Astrocyte (in vitro differentiated cells and primary cell): ENCODE measurements at places on chromosomes 2 and 18. TPM values are rescaled to one million over a fixed set of nuclear protein-coding genes. Genes with fewer than 3 reads are reported as not detected.

GRCh38 chr2:151291224-151291623 lies 1.8 kb upstream of the NMI start:
- no peak for DNase-seq
- no peaks in the 10 kb centered on the region for H3K27me3 ChIP-seq
- H3K4me1 ChIP-seq = no peaks in the 10 kb centered on the region
- H3K27ac ChIP-seq = no peak overlapping the region

The STK36 gene
- total RNA-seq = 42.6 and 46.0 TPM in 2 replicates

- H3K36me3 ChIP-seq = no peaks in the 10 kb centered on the region
- no peaks in the 10 kb centered on the region for H3K4me1 ChIP-seq
- no peaks in the 10 kb centered on the region for H3K27me3 ChIP-seq
- H3K4me3 ChIP-seq = no peak overlapping the region
- H3K27ac ChIP-seq = no peak overlapping the region
- DNase-seq = no peak
Observed at GRCh38 chr2:109410039-109410815, 203.5 kb downstream of the SEPTIN10 start.

DNA sequence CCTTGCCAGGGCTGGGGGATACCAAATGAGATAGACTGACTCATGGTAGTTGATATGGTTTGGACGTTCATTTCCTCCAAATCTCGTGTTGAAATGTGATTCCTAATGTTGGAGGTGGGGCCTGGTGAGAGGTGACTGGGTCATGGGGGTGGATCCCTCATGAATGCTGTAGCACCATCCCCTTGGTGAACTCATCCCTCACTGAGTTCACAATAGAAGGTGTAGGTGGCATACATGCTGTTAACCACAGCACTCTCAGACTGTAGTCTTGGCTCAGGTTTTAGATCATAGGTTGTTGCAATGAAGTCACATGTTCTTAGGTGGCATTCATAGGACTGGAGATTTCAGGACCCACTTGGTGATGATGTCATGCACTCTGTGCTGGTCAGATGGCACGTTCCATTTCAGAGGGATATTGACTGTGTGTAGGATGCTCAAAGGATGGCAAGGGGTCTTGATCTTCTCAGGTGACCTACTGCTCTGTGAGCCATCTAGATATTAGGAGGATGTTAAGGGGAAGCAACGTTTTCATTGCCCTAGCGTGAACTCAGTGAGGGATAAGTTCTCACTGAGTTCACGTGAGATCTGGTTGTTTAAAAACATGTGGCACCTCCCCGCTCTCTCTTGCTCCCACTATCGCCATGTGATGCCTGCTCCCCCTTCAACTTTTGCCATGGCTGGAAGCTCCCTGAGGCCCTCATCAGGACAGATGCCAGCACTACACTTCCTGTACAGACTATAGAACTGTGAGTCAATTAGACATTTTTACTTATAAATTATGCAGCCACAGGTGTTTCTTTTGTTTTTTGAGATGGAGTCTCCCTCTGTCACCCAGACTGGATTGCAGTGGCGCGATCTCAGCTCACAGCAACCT lies 73.8 kb upstream of the ACAA2 start:
- H3K27me3 ChIP-seq = no peaks in the 10 kb centered on the region

- no peaks in the 10 kb centered on the region for H3K4me1 ChIP-seq
- H3K36me3 ChIP-seq = no peaks in the 10 kb centered on the region
- DNase-seq = no peak
- no peaks in the 10 kb centered on the region for H3K27me3 ChIP-seq
Observed at GRCh38 chr2:37361216-37361815, 16.9 kb downstream of the QPCT start.

DNA sequence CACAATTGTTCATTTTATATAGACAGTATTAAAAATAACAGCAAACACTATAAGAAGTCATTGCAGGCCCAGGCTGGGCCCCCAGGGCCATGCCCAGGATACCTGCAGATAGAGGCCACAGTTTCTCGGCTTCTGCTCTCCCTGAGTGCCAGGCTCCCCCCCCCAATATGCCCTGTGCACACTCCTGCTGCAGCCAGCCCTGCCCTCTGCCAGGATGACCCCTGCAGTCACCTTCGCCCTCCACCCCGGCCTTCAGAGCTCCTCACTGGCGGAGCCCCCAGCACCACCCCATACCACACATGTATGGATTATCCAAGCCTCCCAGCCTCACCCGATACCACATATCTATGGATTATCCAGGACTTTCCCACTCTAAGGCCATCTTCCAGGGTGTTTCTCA lies 104.5 kb downstream of the TPO start:
- no peaks in the 10 kb centered on the region for H3K36me3 ChIP-seq
- no peak overlapping the region for H3K27ac ChIP-seq
- no peak overlapping the region for H3K4me3 ChIP-seq
- no peaks in the 10 kb centered on the region for H3K27me3 ChIP-seq
- DNase-seq = no peak

The QPCT gene
- total RNA-seq = 23.1 and 25.2 TPM in 2 replicates

The PLGLB1 gene
- 0.59 and 1.8 TPM in 2 replicates for total RNA-seq

DNA sequence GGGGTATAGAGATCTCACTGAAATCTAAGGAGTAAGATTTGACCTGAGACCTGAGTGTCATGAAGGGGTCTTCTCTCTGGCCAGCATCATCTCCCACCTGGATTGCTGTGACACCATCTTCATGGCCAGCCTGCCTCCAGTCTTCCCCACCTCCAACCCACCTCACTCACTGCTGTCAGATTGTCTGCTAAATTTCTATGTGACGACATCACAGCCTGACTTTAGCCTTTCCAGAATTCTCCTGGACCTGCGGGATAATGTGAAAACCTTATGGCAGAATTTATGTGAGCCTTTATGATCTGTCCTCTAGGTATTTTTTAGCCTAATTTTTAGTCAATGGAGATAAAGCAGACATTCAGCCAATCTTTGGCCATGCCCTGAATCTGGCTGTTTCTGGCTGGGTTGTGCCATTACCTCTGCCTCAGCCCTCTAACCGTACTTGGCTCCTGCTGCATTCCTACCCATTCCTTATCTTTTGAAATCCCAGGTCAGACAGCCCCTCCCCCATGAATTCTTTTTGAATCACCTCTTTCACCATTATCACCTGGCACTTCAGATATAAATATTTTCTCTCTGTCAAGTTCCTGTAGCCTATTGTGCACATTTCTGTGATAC lies 66.4 kb upstream of the MMADHC start:
- no peaks in the 10 kb centered on the region for H3K27me3 ChIP-seq
- H3K4me1 ChIP-seq = peaks cover 3% of the 10 kb centered on the region
- no peaks in the 10 kb centered on the region for H3K36me3 ChIP-seq

- H3K4me1 ChIP-seq = peaks cover 18% of the 10 kb centered on the region
- H3K4me3 ChIP-seq = no peak overlapping the region
- H3K27me3 ChIP-seq = no peaks in the 10 kb centered on the region
- DNase-seq = peak; percentile 67
- no peak overlapping the region for H3K27ac ChIP-seq
- no peaks in the 10 kb centered on the region for H3K36me3 ChIP-seq
Observed at GRCh38 chr2:180012523-180012922, 5.4 kb upstream of the CWC22 start.

DNA sequence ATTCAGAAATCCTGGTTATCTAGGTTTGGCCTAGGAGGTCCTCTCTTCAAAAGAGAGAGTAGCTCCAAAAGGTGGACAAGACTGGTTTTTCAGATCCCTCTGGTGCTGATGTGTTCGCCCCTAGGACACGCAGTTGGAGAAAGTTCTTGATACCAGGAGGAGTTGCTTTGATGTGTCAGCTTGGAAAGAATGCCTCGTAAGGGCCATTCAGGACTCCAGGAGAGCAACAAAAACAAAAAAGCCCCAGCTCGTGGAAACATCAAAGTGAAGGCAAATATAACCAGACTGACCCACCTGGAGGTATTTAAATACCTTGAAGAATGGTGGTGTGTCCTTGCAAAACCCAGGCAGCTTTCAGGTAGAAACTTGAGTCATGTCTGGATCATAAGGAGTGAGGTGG lies 12.5 kb upstream of the LBH start:
- peaks cover 2% of the 10 kb centered on the region for H3K27me3 ChIP-seq
- no peak overlapping the region for H3K4me3 ChIP-seq
- DNase-seq = peak; percentile 9
- H3K27ac ChIP-seq = no peak overlapping the region
- H3K4me1 ChIP-seq = peaks cover 8% of the 10 kb centered on the region
- no peaks in the 10 kb centered on the region for H3K36me3 ChIP-seq

- no peaks in the 10 kb centered on the region for H3K36me3 ChIP-seq
- peaks cover 4% of the 10 kb centered on the region for H3K4me1 ChIP-seq
Observed at GRCh38 chr18:11494107-11494506, 115.3 kb upstream of the SLC35G4 start.

- no peak overlapping the region for H3K27ac ChIP-seq
- H3K36me3 ChIP-seq = peaks cover 43% of the 10 kb centered on the region
- no peak overlapping the region for H3K4me3 ChIP-seq
- no peaks in the 10 kb centered on the region for H3K27me3 ChIP-seq
- H3K4me1 ChIP-seq = no peaks in the 10 kb centered on the region
Observed at GRCh38 chr2:17717666-17718065, 35.9 kb downstream of the SMC6 start.

GRCh38 chr2:24768601-24769000 lies 24.6 kb downstream of the PTRHD1 start:
- H3K4me3 ChIP-seq = no peak overlapping the region
- no peak for DNase-seq
- no peak overlapping the region for H3K27ac ChIP-seq
- H3K27me3 ChIP-seq = no peaks in the 10 kb centered on the region

- no peaks in the 10 kb centered on the region for H3K27me3 ChIP-seq
- no peak overlapping the region for H3K27ac ChIP-seq
- H3K4me3 ChIP-seq = no peak overlapping the region
- H3K36me3 ChIP-seq = no peaks in the 10 kb centered on the region
- no peak for DNase-seq
Observed at GRCh38 chr2:63544017-63544627, 44.2 kb downstream of the WDPCP start.

DNA sequence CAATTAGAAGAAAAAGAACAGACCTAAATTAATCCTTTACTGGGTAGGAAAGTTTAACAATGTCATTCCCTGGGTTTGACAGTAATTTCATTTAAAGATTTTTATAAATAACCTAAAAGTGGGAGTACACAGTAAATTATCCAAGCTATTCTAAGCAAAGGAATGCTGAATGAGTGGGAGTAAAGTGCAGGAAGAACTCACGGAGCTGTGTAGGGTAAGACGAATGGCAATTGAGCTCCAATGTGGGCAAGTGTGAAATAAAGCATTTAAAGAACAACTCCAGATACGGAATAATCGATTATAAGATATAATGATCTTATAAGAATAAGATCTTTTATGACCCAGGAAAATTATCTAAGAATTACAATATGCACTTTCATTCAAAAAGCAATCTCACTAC lies 93.2 kb downstream of the LRRTM4 start:
- no peaks in the 10 kb centered on the region for H3K27me3 ChIP-seq
- no peak overlapping the region for H3K27ac ChIP-seq
- H3K4me3 ChIP-seq = no peak overlapping the region

- no peak for DNase-seq
- no peaks in the 10 kb centered on the region for H3K27me3 ChIP-seq
- peaks cover 16% of the 10 kb centered on the region for H3K36me3 ChIP-seq
- no peak overlapping the region for H3K27ac ChIP-seq
Observed at GRCh38 chr2:54988612-54989011, 61.6 kb downstream of the RTN4 start.

DNA sequence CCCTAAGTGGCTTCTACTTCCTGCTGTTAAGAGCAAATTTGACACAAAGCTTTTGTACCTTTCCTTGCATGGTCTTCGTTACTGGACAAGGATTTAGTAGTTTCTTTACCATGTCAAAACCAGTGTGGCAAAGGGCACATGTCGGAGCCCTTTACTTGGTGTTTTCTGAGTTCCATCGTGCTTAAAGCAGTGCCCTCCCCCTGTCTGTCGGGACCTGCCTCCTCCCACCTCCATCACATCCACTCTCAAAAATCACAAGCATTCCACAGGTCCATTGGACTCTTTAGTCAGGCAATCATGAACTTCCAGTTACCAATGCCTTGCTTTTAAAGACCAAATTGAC lies 763 bp downstream of the CCDC141 start:
- no peak overlapping the region for H3K4me3 ChIP-seq
- no peak overlapping the region for H3K27ac ChIP-seq
- DNase-seq = no peak
- H3K27me3 ChIP-seq = no peaks in the 10 kb centered on the region
- H3K4me1 ChIP-seq = no peaks in the 10 kb centered on the region

- H3K4me3 ChIP-seq = no peak overlapping the region
- no peaks in the 10 kb centered on the region for H3K4me1 ChIP-seq
- DNase-seq = no peak
- H3K36me3 ChIP-seq = no peaks in the 10 kb centered on the region
- H3K27ac ChIP-seq = no peak overlapping the region
Observed at GRCh38 chr2:177660742-177661141, 268.2 kb downstream of the AGPS start.

GRCh38 chr2:76391678-76392077 lies 681.0 kb upstream of the GCFC2 start:
- H3K27ac ChIP-seq = no peak overlapping the region
- no peaks in the 10 kb centered on the region for H3K27me3 ChIP-seq

The ECEL1 gene
- 0.14 TPM in 1 of 2 replicates, not detected in the other for total RNA-seq

The CDH2 gene
- 326 and 363 TPM in 2 replicates for total RNA-seq

DNA sequence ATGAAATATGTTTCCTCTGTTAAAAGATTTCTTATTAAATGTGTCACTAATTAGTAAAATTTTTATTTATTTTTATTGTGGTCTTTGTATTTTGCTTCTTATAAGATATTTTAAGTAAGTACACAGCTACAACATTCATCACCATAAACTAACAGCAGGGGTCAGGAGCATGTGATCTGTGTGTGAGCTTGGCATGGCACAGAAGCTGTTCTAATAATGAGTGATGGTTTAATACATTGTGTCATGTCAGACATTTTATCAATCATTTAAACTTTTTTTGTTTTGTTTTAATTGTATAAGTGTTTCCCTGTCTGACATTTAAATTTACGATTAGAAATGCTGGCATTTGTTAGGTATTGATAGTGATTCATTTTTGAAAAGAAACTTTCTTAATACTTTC lies 585.4 kb downstream of the DSC3 start:
- no peak for DNase-seq
- no peak overlapping the region for H3K4me3 ChIP-seq
- H3K36me3 ChIP-seq = no peaks in the 10 kb centered on the region

GRCh38 chr2:207683438-207683837 lies 28.0 kb upstream of the CCNYL1 start:
- peak overlapping the region; percentile 37 for H3K27ac ChIP-seq
- no peaks in the 10 kb centered on the region for H3K36me3 ChIP-seq
- no peak overlapping the region for H3K4me3 ChIP-seq

- H3K27ac ChIP-seq = no peak overlapping the region
- no peak overlapping the region for H3K4me3 ChIP-seq
- no peaks in the 10 kb centered on the region for H3K36me3 ChIP-seq
Observed at GRCh38 chr18:48787203-48788151, 163.3 kb downstream of the SMAD7 start.

The POTEC gene
- not detected in 2 replicates for total RNA-seq
